AG09309 (cell line): ENCODE measurements at places on chromosomes 1 and 21.
A peak's percentile ranks its signal among the peaks of the same experiment; 100 is the strongest.

GRCh38 chr1:108712606-108713150, at the start of gene FNDC7:
FNDC7 (plus strand) TSS chr1:108712908; CDS start chr1:108712934, 26 bp downstream.
- no peak for DNase-seq

DNA sequence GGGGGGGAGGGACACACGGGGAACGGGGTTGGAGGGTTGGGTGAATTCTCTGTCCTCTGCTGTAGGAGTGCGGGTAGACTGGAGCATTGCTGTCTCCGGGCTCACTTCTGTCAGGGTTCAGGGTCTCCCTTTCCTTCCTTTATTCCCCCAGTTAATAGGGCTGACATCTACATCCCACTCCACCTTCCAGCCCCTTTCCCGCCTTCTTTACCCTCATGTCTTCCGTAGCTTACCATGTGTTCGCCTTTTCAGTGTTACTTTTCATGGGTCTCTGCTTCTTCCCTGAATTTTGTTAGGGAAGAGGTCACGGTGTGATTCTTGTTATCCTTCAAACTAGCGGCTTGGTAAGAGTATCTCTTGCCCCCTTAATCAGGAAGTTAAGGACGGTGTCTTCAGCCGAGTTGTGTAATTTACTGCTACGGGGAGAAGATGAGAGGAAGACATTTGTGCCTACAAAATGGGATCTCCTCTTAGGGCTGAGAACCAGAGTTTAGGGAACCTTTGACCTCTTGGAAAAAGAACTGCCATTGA, 917 bp downstream of the RAP1A start:
- DNase-seq = no peak

DNA sequence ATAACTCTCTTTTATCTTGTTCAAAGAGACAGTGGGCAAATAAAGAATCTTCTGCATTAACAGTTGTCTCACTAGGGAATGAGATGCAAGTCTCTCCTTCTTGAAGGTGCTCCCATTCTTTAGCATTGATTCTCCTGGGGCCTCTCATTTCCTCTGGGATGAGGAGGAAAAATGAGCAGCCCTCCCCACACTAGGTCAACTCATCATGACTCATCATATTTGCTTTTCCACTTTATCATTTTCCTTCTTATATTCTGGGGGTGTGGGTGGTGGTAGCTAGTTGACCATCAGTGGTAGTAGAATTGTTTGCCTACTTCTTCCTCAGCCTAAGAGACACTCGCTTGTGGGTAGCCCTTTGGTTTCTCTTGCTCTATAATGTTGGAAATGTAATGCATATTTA, 182.0 kb upstream of the C1orf87 start:
- no peak for DNase-seq

GRCh38 chr1:217747156-217747769, 116.1 kb downstream of the SPATA17 start:
- DNase-seq = peak; percentile 17

GRCh38 chr1:206495011-206495461, 12.3 kb upstream of the RASSF5 start:
- DNase-seq = no peak

DNA sequence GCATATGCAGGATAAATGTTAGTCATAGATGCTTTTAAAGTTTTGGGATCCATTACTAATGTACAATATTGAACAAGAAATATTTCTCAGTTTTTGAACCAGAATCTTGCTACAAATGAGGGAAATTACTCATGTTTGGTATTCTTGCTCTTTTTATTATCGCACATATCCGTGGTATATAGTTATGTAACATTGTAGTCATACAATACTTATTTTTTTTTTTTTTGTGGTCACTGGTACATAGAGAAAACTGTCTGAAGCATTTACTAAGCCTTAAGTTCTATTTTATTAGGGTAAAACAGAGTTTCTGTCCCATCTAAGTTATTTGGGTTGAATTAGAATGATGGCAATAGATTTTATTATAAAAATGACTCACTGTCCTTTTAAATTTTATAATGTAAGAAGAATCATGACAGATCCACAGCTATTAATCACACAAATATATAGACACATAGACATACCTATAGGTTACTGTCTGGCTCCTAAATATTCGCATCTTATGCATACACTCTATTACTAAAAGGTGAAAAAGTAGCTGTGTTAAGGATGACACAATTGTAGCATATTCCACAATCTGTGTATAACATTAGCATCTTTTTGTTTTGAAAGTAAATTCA, 18.0 kb upstream of the PRKAA2 start:
- DNase-seq = no peak
